Testis (tissue), 5 donors: ENCODE measurements at places on chromosomes 6 and 20.
A peak's percentile ranks its signal among the peaks of the same experiment; 100 is the strongest.

DNA sequence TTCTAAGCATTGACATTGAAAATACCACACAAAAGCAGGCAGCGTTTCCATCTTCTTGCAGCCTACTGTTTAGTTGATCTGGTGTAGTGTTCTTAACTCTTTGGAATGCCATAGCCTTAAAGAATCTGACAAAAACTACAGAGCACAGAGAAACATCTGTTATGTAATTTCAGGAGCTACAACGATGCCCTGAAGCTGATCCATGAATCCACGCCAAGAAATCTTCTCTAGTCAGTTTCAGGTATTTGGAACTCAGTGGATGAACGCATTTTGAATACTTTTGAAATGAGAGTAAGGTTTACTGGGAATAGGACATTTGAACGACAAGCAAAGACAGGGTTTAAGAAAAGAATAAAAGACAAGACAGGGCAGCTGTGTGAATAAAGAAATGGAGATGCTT lies 17.8 kb downstream of the ALDH8A1 start:
- DNase-seq, result no peak

DNA sequence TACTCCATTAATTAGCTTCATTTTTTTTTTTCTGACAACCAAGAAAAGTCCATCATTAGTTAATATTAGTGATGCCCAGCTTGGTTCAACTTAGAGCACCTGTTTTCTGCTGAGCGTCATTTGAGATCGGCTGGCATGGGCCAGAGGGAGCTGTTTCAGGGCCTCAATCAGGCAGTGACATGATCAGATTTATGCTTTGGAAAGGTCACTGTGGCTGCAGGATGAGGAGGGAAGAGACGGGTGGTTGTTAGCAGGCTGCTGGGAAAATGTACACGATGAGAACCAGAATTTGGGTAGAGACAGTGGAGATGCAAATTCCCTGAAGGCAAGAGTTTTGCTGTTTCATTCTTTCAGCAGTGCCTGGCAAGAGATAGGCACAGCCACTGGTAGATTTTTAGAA lies 4.4 kb upstream of the STX16 start:
- DNase-seq, result peak; percentile 5

- DNase-seq, result no peak
Measured at GRCh38 chr6:11769811-11770545, 8.6 kb downstream of the ADTRP start.

- no peak for DNase-seq
Measured at GRCh38 chr20:14355791-14356190, 18.4 kb upstream of the FLRT3 start.

DNA sequence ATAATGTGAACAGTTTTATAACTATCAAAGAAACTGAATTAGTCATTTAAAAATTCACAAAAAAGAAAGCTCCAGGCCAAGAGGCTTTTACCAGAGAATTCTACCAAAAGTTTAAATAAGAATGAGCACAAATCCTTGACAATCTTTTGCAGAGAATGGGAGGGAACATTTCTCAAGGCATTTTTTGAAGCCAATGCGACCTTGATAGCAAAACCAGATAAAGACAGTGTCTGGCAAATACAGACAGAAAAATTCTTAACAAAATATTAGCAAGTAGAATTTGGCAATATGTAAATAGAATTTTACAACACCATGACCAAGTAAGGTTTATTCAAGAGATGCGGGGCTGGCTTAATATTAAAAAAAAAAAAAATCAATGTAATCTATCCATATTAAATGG lies 41.7 kb downstream of the RNF24 start:
- DNase-seq, result no peak

GRCh38 chr6:36227379-36228228 lies 31.1 kb downstream of the BRPF3 start:
- DNase-seq, result no peak

DNA sequence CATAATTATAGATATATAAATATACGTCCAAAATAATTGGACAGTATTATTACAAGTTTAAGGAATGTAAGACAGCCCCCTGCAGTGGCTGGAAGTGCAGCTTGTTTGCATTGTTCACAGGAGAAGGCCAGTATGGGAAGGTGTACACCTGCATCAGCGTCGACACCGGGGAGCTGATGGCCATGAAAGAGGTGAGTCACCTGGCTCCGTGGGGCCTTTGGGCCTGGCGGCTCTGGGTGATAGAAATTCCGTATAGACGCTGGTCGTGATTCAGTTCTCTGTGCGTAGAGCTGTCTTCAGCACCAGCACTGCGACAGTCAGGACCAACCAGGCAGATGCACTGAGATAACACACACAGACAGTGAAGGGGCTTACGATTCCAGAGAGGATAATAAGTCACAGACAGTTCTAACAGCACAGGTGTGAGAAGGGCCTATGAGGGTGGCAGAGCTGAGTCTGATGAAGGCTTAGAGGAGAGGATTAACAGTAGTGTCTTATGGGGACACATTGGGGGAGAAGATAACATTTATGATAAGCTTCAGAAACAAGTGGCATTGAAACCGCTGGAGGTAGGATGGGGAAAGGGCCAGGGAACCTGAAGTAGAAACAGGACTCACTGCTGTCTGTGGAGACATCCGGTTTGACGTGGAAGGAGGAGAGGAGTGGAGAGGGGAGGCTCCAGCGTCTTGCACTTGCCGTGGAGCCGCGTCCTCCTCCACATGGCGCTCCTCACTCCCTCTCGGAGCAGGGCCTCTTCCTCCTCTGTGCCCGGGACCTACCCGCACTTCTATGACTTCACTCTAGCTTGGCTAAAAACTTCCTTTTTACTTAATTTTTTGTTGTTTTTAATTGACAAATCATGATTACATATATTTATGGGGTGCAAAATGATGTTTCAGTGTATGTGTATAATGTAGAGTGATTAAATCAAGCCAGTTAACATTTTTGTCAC lies 116.5 kb downstream of the MAP3K4 start:
- no peak for DNase-seq

DNA sequence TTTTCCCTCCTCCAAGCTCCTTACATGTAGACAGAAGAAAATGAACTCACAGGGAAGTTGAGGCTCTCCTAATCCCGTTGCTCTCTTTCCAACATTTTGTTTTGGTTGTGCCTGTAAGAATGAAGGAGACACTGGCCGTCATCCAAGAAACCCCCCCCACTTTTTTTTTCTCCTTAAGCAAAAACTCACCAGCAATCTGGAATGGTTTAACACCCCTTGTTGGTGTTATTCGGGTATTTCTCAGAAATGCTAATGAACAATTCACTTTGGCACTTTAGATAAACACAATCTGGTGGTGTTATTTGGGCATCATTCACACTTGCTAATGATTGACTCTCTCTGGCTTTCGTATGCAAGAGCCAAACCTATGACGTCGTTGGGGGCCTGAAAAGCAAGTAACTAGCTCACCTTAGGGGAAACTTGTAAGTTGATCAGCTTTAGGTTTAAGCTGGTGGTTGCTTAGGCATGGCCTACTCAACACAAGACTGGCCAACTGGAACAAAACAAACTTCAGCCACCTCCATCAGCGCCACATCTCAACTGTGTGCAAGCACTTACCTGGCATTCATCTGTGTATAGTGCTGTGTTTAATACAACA lies 24.3 kb upstream of the OLIG3 start:
- DNase-seq, result no peak
